Fibroblast of mammary gland (primary cell): ENCODE measurements at places on chromosomes 16 and 17.

GRCh38 chr16:17228048-17228707 is 242.6 kb downstream of the XYLT1 start:
- peak; percentile 16 for DNase-seq

DNA sequence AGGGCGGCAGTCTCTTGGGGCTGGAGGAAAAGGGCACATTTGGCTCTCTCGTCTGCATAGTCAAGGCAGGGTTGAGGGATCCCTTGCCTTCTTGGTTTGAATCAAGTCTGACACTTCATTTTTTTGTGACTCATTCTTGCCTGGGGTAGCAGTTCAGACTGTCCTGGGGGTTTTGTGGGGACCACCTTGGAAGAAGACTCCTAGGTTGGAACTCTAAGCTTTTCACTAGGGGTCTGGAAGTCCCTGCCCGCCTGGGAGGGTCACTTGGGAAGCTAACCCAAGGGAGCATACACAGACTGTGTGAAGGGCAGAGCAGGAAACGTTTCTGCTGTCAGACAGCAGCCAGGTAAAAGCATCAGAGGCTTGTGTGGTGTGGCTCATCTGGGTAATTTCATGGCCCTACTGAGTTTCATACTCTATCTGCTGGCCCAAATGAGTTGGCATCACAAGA is 11.3 kb downstream of the YPEL2 start:
- DNase-seq: no peak

DNA sequence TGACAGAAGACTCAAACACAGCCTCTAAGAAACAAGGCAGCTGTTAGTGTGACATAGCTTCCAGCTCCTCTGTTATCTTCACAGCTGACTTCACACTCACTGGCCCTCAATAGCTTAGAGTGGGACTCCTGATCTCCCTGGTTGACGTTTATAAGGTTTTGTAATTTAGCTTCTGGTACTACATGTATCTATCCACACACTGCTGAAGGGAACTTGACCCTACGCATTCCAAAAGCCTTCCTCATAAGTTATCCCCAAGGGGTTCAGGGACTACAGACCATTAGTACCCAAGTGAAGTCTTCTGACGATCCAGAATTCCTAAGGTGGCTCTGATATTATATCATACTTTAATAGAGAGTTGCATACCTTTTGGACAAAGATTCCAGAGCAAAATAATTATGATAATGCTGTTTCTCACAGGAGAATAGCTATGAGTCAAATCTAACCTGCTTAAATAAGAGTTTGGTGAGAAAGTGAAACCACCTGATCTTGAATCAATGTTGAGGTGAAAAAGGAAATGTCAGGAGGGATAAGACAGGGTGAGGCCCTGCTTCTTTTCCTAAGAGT is 14.5 kb downstream of the ACACA start:
- DNase-seq: peak; percentile 83

GRCh38 chr16:17233318-17234002 is 237.3 kb downstream of the XYLT1 start:
- no peak for DNase-seq

DNA sequence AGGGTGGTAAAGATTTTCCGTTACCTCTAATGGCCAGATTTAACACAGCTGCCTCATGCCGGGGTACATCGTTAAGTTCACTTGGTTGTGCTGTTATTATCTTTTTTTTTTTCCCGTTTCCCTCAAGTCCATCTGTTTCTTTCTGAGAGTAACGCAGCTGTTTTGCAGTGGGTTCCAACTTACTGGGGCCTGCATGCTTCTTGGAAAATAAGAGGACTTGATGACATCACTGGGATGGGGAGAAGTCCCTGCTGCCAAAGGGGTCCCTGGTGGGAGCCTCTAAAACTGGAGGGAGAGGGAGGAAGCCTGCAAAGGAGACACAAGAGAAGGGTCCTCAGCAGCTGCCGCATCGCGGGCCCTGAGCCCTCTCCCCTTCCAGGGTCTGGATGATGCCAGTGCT is 77.8 kb upstream of the NOL11 start:
- no peak for DNase-seq

DNA sequence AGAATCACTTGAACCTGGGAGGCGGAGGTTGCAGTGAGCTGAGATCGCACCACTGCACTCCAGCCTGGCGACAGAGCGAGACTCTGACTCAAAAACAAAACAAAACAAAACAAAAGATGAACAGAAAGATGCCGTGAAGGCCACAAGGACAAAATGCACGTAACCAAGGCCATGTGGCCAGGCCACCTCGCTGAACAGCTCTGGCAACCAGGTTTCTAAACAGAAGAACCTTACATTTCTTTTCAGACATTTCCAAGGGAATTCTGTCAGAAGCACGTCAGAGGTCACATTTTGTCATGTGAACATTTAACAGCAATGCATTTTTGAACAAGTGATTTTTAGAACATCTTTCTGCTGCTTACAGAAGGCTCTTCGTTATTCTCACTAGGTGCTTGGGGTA is 28.8 kb downstream of the USP22 start:
- DNase-seq: no peak

- DNase-seq: peak; percentile 44
Measured at GRCh38 chr17:76866774-76867577, 1.2 kb upstream of the MGAT5B start.

- DNase-seq: peak; percentile 89
Measured at GRCh38 chr16:29700253-29700987, 21.4 kb downstream of the QPRT start.

DNA sequence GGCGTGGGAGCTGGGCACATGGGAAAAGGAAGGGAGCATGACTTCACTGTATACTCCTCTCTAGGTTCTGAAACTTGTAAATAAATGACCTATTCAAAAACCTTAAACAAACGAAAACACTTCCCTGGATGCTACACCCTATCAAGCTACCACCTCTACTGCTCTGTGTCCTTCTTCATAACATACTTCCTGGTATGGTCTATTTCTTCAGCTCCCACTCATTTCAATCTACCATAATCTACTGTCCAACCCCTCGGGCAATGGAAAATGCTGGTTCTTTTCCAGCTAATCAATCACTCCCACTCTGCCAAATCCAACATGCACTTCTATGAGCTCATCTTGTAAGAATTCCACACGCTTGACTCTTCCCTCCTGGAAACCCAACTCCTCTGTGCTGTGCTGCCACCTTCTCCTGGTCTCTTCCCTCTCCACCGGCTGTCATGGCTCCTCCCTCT is 42.4 kb downstream of the AMFR start:
- DNase-seq: peak; percentile 64

GRCh38 chr17:9837551-9838471 is 12.1 kb downstream of the GLP2R start:
- DNase-seq: peak; percentile 96

GRCh38 chr16:50591800-50592771 is 43.9 kb downstream of the NKD1 start:
- no peak for DNase-seq

- DNase-seq: no peak
Measured at GRCh38 chr16:50165473-50165872, 12.4 kb downstream of the TENT4B start.

DNA sequence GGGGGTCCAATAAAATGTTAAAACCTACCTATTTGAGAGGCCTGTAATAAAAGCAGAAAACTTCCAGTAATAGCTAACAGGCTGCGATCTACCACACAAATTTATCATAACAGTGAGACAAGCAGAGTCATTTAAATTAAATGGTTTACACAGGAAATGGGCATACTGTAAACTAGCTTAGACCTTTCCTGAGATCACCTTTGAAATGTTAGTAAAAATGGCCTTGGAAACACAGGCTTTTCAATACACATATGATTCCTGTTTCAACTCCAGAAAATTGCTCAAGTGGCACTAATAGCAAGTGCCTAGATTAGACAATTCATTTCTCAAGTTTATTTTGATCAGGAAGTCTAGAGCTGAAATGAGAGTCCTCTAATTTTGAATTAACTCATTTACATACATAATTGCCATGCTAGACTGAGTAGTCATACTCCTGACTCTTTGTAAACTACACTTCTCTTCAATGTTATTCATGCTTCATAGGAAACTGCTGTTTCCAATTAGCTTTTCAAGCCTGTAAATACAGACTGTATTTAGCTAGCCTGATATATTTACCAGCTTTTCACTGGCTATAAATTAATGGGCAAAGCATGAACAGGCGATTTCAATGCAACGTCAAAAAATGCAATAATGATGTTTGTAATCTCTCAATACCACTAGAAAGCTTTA is 43.3 kb downstream of the PARN start:
- no peak for DNase-seq
